NCI-H345 (cell line): ENCODE measurements at places on chromosomes 16 and 17.

DNA sequence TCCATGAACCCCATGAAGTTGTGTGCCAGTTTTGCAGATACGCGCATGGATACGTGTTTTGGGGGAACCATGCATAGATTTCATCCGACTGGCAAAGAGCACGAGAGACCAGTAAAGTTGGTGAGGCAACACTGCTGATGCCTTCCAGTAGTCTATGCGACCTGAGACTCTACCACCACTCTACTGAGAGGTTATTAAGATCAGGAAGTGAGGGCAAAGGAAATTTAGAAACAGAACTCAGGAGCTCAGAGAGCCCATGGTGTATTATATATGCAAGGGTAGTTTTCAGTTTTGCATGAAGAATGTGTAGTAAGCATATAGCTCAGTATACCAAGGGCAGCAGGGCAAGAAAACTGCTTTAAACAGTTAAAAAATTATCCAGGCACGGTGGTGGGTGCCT is 4.2 kb downstream of the SLX4 start:
- DNase-seq, result no peak

- no peak for DNase-seq
These were observed 1.2 kb downstream of the HYDIN start for GRCh38 chr16:71229344-71229743.

GRCh38 chr17:77184474-77184873 is 43.7 kb downstream of the SEC14L1 start:
- no peak for DNase-seq

- peak; percentile 70 for DNase-seq
These were observed 59.8 kb downstream of the MRM1 start for GRCh38 chr17:36661047-36661666.

GRCh38 chr16:21645261-21645721 is 7.1 kb downstream of the IGSF6 start:
- DNase-seq, result no peak

DNA sequence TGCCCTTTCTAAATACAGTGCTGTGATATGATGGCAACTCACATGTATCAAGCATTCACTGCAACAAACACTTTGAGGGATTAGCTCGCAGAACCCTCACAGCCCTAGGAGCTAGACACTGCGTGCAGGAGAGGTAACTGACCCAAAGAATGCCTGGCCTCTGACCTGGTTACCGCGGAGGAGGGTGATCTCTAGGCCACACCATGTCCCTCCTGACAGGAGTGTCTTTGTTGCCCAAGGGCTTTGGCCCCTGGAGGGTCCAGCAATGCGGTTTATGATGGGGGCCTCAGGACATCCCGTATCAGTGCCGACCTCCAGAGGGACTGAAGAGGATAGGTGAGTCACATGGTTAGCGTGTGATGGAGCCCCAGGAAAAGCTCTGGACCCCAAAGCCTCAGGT is 130.6 kb downstream of the MGAT5B start:
- no peak for DNase-seq

DNA sequence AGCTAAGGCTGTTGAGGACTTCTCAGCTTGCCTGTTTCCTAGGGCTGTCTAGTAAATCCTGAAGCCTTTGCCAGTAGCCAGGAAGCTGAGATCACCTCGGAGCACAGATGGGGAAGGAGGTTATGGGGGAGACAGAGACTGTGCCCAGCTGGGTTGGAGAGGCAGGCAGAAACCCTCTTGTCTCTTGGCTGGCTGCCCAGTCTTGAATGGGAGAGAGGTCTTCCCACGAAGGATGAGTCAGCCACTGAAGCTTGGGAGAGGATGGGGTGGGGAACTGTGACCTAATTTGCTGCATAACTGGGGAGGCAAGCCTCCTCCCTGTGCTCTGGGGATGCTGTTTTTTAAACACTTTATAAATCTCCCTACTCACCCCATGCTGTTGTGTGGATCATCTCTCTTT is 69.8 kb downstream of the SHISA9 start:
- peak; percentile 97 for DNase-seq

GRCh38 chr16:72099377-72099818 is 5.8 kb downstream of the DHX38 start:
- DNase-seq, result peak; percentile 14

DNA sequence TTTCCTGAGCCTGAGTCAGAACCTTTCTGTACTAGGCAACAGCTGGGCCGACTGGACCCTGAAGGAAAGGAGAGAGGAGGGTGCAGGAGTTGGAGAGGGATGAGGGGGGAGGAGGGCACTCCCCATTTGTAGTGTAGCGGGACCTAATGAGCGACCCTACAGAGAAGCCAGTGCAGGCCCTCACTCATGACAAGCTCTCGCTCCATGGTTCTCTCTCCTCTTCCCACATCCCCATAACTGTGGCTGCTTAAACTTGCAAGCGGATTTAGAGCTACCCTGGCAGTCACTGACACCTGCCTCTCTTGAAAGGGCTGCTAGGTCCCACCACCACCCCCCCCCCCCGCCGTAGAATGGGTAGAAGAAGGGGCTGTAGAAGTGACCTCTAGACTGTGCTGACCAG is 14.5 kb downstream of the NKD1 start:
- no peak for DNase-seq

GRCh38 chr16:74304835-74305176 is 8.2 kb downstream of the PSMD7 start:
- DNase-seq, result no peak

DNA sequence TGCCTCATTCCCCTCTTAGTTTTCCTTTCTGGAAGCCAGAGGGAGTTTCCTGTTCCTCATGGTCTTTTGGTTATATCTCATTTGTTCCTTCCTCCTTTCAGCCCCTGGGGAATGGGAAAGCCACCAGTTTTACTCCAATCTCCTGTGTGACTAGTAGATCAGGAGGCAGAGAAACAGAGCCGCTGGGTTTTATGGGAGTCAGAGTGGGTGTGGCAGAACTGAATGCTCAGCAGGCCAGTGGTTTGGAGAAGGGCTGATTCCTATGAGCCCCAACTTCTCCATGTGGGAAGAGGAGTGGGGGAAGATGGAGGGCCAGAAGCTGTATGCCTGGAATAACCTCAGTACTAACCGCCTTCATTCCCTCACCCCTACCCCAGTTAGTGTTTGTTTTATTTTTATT is 4.1 kb downstream of the DNAH2 start:
- DNase-seq, result no peak
